ENCODE measurements at places on chromosomes 13 and 19.

DNA sequence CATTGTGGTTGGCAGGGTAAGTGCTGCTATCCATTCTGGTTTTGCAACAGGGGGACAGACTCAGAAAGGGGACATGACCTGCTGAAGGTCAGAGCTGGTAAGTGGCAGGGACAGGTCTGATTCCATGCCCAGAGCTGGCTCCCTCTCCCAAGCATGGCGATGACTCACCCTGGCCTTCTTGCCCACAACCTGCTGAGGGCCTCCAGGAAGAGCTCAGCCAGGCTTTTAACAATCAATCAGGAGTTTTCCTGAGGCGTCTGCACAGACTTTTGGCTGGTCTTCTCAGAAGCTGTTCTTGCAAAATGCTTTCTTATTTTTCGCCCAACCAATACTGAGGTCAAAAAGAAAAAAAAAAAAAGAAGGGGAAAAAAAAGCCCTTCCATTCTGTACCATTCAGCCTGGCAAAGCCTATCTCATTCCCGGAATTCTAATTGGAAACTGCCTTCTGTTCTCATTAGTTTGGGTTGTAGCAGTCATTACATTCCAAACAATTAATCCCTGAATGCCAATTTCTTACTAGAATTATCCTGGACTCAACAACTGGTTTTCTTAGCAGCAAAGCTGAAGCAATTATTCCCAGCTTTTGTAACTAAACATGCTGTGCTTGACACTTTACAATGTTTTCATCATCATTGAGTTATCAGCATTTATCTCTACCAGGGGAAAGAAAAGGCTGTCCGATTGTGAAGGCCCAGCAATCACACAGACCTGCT lies 17.7 kb downstream of the SIAH3 start:
- peak; percentile 42 for DNase-seq

GRCh38 chr13:37416291-37417059 lies 182.1 kb downstream of the POSTN start:
- no peak for DNase-seq

- no peak for DNase-seq
Observed at GRCh38 chr19:17321655-17322489, 12.5 kb downstream of the DDA1 start.

DNA sequence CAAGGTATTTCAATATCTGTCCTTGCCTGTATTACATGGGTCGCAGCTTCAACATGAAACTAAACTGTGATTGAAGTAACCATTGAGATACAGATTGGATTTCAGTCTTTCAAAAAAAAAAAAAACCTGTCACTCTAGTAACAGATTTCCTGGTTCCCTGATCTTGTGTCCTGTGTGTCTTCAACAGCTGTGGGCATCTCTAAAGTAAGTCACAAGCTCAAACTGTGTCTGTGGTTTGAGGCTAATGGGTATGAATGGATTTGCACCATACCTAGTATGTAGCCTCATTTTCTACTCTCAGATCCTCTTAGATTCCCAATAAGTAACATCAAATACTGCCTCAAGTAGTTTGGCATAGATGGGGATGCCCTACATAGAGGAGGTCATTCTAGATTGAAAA lies 300.1 kb downstream of the COG6 start:
- DNase-seq, result no peak

- peak; percentile 36 for DNase-seq
Observed at GRCh38 chr13:41386211-41386610, 71.1 kb upstream of the RGCC start.

GRCh38 chr13:63983366-63983765 lies 2567.7 kb upstream of the PCDH20 start:
- DNase-seq, result no peak

GRCh38 chr13:51803422-51804294 lies at the start of gene DHRS12:
Gene DHRS12 (minus strand): TSS chr13:51804163. CDS start chr13:51799659, 4,504 bp downstream.
- DNase-seq, result peak; percentile 93

GRCh38 chr13:32471187-32471922 lies 43.4 kb upstream of the N4BP2L1 start:
- DNase-seq, result no peak

- no peak for DNase-seq
Observed at GRCh38 chr13:90713441-90714133, 633.9 kb upstream of the MIR17HG start.
